ENCODE measurements at places on chromosomes 3 and 15.

DNA sequence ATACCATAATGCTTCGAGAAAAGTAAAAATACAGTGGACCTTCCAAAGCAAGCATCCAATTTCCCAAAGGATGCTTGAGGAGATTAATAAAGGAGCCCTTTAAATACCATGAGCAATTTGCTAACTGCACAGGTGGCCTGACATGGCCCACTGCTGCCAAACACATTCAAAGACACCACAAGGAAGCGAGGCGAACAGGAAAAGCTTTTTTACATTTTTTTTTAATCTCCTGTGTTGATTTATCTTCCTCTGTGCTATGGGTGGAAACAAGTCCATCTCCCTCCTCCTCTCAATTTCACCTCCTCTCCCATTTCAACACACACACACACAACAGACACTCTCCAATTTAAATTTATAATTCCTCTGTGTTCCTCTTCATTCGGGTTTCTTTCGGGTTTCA lies 243.4 kb downstream of the IGSF11 start:
- no peak for DNase-seq

DNA sequence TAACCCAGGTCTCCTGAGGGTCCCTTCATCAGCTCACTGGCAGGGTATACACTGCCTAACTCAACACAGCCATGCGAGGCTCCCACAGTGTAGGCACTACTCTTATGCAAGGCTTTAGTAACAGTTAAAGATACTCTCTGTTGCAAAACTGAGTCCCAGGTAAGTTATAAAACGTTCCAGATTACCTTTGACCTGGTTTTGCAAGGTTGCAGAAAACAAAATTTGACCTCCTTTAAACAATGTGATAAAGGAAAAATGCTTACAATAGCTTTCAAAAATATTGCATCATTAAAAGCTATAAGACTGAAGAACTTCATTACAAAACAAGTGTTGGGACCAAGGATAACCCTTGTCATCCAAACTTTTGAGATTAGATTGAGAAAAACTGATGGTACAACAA lies 5.5 kb downstream of the SLC27A2 start:
- no peak for DNase-seq

- no peak for DNase-seq
Measured at GRCh38 chr15:91259077-91259476, 159.0 kb downstream of the SV2B start.

GRCh38 chr15:86483936-86484335 lies 404.3 kb downstream of the AGBL1 start:
- no peak for DNase-seq

GRCh38 chr3:158573714-158574113 lies 2.7 kb downstream of the MLF1 start:
- DNase-seq, result no peak

DNA sequence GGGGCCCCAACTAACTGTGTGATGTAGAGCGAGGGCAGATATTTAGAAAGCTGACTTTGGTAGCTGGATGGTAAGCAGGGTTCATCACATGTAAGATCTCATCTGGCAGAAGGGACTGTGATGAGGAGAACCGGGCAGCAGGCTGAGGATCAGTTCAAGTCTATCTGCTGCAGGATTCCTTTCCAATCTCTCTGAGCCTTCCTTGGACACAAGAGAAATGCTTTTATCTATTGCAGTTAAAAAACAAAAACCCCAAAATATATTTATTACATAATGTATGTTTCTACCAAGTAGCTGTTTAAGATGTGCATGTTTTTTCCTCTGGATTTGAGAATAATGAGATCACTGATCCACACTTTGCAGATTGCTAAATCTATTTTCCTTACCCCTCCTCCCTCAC lies 411.5 kb downstream of the RAP2B start:
- no peak for DNase-seq

DNA sequence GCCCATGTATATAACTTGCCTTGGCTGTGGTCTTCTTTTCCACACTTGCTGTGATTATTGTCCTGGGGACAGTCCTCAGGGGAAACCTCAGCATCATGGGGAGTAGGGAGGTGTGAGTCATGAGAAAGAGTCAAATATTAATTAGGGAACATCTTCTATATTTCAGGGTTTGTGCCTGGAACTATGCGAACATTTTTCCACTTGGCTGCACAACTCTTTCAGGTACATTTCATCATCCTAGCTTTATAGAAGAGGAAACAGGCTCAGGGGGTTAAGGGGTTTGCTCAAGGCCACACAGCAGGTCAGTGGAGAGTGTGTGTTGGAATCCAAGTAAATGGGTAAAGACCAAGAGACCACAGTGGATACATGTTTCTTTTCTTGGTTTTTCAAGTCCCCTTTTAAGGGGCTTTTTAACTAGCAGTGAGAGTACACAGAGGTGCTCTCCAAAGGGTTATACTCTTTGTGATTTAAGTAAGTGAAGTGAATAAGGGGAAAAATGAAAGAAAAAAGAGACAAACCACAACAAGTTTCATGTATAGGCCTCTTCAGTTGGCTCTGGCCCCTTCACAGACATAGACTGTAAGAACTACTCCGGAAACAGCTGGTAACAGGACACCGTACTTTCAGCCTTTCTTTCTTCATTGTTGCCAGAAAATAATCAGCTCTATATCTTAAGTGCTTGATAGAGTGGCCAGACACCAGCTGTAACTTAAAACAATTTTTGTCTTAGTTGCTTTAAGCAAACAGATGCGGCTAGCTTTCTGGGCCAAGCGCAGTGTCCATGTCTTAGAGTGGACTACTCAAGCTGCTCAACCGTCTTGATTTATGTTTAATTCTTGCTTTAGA lies 64.6 kb downstream of the EEFSEC start:
- DNase-seq, result no peak

GRCh38 chr3:188179006-188179966 lies 25.3 kb downstream of the LPP start:
- DNase-seq, result no peak

GRCh38 chr15:45458746-45459403 lies 63.7 kb downstream of the SLC30A4 start:
- peak; percentile 73 for DNase-seq

DNA sequence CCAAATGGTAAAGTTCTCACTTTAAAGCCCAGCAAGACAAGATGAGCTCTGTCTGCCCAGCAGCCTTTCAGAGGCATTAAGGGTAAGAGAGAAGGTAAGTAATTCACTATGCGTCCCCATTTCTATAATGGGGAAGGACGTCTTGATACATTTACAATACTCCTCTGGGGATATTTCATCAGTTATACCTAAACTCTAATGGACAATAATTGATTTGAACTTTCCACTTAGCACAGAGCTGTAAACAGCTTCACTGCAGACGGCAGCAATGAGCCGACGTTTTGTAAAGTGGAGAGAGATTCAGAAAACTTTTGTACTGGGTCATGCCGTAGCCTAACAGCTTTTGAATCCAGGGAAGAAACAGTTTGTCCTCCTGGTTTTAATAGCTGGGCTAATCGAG lies 127.4 kb downstream of the TIGIT start:
- DNase-seq, result no peak

GRCh38 chr15:47027322-47027946 lies 689.9 kb upstream of the SEMA6D start:
- no peak for DNase-seq

Data from stimulated activated CD4-positive, alpha-beta T cell treated with anti-CD3 and anti-CD28 coated beads, Interleukin-4, amount 100 ng/mL, for 1 hour (primary cell).